Stimulated activated CD4-positive, alpha-beta T cell treated with anti-CD3 and anti-CD28 coated beads, Interleukin-2, amount 100 ng/mL, for 4 hours (primary cell): ENCODE measurements at places on chromosomes 2 and 18.

DNA sequence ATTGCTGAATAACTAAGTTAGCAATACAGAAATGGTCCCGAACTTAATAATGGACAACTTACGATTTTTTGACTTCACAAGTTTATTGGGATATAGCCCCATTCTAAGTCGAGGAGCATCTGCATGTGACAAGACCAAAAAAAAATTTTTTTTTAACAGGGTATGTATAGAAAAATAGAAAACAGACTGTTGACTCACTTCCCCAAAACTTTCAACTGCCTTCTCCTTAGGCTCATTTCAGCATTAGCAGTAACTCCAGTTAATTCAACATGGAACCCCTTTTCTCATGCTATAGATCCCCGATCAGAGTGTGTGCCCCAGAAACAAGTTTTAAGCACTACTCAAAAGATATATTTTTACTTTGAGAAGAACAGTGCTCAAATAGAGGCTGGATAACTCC, 5.4 kb downstream of the CD302 start:
- DNase-seq, result no peak

GRCh38 chr18:48754993-48755473, 195.7 kb downstream of the SMAD7 start:
- no peak for DNase-seq

DNA sequence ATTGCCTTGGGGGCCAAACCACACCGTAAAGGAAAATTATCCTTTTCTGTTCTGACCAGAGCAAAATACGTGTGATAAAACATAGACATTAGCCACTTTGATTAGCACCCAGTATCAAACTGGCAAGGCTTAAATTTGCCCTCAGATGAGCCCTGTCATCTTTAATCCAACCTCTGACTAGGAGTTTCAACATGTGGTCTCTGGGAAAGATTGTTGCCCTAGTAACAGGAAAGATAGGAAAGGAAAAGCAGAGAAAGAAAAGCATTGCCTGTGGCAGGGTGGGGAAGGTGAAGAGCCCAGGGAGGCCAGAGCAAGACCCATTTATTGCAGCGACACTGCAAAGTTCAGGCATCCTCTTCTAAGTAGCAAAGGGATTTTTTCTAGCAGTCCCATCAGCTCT, 181.5 kb upstream of the SCN7A start:
- DNase-seq, result no peak

DNA sequence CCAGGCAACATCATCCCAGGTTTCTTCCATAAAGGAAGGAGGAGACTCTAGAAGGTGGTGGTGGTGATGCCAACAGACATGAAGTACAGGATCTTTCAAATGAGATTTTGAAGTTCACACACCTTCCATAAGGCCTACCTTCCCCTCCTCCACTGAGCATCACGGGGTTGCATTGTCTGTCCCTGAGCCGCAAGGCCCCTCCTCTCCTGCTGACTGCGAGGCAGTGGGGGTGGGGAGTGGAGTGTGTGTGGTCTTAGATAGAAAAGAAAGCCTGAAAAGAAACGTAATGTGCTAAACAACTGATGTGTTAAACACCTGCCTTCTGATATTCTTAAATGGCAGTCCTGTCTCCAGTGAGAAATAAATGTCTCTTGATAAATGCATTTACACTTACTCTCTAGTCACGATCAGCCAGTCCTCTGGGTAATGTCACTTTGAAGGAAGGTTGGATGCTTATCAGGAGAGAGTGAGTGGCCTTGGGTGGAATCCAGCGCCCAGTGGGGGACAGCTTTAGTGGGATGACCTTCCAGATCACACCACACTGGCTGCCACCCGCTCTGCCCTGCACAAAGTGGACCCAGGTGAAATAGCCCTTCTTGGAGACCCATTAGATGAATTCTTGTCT, 5.5 kb upstream of the SCYGR5 start:
- DNase-seq, result no peak

- no peak for DNase-seq
Measured at GRCh38 chr2:45009928-45010701, 863 bp upstream of the SIX2 start.

DNA sequence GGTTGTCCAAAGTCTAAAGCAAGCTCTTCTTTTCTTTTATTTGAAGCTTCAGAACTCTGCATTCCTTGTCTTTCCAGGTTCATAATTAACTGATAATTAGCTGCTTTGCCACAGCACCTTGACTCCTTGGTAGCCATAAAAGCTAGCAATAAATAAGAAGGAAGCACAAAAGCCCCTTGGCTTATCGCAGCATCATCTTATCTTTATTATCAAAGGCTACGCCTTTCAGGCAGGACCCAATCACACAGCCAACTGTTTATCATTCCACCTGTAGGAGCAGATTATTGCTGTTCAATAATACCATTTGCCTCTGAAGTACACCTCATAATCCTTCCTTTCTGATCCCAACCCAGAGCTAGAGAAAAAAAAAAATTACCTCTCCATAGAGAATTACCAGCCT, 489.2 kb downstream of the SATB2 start:
- no peak for DNase-seq

GRCh38 chr18:41646915-41647620, 308.0 kb upstream of the PIK3C3 start:
- no peak for DNase-seq

DNA sequence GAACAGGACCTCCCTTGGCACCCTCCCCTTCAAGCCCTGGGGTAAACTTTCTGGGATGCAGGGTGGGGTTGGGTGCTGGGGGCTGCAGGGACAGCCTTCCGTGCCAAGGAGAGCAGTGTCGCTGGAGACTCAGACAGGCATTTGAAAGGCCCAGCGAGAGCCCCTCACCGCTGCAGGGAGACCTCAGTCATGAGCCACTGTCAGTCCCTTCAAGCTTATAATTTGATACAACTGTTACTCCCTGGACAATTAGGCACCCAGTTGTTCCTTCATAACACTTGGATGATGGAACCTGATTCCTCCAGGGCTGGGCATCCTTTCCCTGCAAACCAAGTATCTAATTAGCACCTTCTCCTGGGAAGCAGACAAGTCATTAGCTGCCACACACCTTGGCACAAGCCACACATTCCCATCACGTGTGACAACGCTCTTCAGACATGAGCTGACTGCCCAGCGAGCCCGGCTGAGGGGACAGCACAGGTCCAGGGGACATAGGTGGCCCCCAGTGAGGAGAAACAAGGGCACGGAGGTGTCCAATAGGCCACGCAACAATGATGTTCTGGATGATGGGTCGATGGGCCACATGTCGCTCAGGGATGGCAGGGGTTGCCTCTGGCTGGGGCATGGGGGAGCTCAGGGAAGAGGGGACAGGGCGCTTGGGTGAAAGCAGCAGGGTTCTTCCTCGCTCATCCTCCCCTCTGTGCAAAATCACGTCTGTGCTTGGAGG, 59.6 kb downstream of the KCNF1 start:
- DNase-seq, result no peak

DNA sequence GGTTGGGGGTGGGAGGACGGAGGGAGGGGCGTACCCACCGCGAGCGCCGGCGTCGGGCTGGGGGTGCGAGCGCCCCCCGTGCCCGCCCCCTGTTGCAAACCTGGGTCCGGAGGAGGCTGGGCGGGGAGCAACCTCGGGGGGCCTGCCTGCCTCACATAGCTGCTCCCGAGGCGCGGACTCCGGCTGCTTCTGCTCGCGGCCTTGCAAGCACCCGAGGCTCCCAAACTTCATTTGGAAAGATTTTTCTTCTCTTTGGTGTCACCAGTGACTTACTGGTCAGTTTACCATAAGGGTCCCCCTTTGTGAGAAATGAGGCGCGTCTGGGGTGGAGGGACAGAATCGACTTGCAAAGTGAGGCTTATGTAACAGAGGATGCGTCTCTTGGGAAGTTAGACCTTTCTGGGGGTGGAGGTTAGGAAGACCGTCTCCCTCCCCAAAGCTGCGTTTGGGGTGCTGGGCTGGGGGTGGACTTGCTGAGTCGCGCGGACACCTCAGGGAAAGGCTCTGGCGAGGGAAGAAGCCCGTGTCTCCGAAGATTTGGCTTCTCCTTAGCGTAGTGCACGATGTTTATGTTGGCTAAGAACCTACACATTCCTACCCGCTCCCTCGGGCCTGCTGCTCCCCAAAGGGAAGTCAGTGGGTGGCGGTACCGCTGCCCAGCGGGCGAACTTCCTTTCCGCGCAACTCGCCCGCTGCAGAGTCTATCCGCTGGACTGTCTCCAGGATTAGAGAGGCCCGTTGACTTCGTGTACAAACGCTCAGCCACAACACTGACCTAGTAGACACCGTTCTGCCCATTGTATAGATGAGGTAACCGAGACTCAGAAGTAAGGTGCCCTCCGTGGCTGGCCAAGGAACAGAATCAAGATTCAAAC, 559 bp downstream of the TMEM37 start:
- no peak for DNase-seq

- DNase-seq, result no peak
Measured at GRCh38 chr2:226790431-226790830, 9.2 kb downstream of the IRS1 start.

DNA sequence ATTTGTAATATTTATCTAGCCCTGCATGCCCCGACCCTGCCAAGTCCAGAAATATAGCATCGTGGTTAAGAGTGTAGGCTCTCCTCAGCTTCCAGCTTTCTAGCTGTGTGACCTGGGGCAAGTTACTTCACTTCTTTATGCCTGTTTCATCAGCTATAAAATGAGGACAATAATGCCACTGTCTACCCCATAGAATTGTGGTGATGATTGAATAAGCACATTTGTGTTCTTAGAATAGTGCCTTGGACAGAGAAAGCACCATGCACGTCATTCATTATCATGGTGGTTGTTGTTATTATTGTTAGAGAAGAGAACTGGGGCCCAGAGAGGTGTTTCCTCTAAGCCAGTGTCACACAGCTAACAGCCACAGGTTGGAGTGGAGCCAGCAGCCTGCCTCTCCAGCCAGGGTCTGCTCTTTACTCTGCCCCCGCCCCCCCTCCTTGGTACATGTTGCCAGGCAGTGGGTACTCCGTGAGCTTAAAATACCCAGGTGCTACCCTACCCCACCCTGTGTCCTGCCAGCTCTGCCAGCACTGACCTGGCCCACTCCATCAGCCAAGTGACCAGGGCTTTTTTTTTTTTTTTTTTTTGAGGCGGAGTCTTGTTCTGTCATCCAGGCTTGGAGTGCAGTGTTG, 202.1 kb downstream of the CTIF start:
- DNase-seq, result no peak

DNA sequence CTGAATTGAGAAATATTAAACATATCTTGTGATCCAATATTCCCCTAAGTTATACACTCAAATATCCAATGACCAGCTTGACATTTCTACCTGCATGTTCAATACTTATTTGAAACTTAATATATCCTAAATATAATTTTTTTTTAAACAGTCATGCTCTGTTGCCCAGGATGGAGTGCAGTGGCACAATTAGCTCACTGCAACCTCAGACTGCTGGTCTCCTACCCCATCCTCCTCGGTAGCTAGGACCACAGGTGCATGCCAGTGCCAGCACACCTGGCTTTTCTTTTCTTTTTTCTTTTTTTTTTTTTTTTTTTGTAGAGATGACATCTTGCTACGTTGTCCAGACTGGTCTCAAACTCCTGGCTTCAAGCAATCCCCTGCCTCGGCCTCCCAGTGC, 4.2 kb downstream of the KYNU start:
- DNase-seq, result no peak

DNA sequence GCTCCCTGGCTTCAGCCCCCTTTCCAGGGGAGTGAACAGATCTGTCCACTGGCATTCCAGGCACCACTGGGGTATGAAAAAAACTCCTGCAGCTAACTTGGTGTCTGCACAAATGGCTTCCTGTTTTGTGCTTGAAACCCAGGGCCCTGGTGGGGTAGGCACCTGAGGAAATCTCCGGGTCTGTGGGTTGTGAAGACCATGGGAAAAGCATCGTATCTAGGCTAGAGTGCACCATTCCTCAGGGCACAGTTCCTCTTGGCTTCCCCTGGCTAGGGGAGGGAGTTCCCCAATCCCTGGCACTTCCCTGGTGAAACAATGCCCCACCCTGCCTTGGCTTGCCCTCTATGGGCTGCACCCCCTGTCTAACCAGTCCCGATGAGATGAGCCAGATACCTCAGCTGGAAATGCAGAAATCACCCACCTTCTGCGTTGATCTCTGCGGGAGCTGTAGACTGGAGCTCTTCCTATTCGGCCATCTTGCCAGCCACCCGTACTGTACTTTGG, 34.1 kb downstream of the TFPI start:
- no peak for DNase-seq

DNA sequence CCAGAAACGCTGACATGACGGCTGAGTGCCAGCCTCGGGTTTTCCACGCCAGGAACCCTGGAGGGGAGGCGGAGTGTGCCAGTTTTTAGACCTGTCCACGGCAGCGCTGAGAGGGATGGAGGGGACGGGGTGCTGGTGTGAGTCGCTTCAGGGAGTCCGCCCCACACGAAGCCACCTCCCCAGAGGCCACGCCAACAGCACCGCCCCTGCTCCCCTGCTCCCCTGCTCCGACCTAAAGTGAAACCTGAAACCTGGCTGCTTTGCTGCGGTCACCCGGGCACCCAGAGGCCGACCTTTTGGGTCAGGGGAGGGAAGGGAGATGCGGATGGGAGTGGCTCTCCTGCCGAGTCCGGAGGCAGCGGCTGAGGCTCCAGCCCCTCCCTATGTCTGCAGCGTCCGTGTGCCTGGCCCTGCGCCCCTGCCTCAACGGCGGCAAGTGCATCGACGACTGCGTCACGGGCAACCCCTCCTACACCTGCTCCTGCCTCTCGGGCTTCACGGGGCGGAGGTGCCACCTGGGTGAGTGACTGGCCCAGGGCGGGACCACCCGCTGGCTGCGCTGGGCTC, 38.1 kb downstream of the SNED1 start:
- DNase-seq, result peak; percentile 19

DNA sequence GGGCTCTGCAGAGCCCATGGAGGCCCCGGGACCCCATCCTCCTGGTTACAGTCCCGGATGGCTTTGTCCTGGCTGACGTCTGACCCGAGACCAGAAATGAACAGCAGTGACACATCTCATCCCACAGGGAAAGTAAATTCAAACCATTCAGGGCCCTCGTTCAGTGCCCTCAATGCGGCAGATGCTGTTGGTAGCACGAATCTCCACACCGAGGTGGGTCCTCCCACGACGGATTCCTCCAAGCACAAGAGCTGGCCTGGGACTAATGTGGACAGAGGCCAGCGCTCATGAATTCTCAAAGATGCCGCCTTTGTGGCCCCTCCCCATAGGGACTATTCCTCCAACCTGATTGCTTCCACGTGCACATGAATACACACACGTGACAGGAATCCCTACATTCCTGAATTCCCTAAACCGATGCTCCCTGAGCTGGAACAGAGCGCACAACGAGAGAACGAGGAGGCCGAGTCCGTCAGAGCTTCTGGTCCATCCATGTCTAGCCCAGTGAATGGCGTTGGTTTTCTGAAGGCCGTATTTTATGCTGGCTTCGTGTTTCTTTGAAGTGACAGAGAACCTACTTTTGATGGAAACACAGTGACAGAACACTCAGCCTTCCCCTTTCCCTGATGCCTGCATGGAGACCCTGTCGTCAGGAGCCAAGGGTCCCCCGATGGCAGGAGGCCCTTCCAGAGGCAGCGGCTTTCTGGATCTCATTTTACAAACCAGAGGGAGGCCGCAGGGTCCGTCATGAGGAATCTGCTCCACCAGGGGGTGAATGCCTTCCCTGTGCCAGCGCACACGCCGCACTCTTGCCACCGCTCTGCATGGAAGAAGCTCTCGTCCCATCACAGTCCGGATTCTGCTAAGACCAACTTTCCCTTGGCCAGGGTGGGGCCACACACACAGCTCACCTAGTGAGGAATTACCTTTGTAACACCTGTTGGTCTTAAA, 64.3 kb upstream of the SNTG2 start:
- no peak for DNase-seq

GRCh38 chr2:200379481-200380090, 73.1 kb downstream of the SPATS2L start:
- DNase-seq, result no peak

- peak; percentile 66 for DNase-seq
Measured at GRCh38 chr2:46297546-46298271, 502 bp downstream of the EPAS1 start.
